ENCODE measurements at places on chromosomes 12 and 14. TPM values are rescaled to one million over a fixed set of nuclear protein-coding genes. Genes with fewer than 3 reads are reported as not detected.

DNA sequence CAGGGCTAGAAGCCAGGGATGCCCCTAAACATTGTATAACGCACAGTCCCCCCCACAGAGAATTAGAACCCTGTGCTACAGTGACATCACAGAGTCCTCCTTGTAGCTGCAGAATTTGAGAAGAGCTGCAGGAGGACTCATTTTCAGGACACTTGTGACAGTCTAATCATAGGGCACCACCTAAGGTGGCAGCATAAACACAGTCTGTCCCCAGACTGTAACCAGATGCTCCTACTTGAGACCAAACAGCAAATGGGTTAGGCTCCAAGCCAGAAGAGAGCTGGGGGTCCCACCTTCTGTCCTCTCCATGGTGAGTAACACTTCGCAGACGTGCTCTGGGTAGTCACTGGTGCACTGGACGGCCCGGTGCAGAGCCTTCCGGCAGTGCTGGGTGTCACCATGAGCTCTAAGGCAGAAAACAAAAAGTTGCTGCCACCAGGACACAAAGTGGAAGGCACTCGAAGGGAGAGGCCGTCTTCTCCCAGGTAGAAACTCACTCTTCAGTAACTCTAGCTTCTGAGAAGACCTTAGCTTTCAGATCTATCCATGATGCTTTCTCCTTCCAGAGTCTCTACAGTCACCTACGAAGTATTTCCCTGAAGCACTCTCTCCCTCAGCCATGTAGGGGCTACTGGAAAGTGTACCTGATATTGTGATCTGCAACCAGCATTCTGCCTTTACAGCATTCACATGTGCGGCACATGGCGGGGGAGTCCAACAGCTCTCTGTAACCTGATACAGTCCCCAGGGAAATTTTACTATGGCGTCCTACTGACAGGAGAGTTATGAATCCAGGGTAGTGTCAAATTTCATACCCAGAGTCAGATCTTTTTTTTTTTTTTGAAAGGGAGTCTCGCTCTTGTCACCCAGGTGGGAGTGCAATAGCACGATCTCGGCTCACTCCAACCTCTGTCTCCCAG, 17.1 kb downstream of the FICD start:
- no peak for DNase-seq

DNA sequence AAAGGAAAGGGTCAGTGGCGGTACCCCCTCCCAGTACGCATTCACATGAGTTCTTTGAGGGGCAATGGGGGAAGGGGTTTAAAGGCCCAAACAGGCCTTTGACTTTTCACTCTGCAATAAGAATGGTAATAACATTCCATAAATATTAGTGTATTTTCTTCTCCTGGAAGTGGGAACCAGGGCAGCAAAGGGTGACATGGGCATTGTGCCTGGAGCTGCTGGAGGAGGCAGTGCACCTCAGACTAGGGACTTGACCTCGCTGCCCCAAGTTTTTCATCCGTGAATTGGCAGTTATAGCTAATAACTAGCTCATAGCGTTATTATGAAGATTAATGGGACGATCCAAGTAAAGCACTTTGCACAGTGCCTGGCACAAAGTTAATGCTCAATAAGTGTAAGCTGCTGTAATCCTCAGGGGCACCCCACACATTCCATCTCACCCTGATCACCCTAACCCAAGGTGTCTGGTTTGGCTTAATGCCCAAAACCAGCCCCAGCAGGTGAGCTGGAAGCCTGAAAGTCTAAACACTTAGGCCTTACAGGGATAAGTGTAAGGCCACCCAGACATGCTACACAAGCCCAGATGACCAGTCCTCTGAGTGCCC, 2.8 kb upstream of the KCNH3 start:
- no peak for DNase-seq

- DNase-seq: no peak
Measured at GRCh38 chr14:61196792-61197191, 84.3 kb downstream of the TMEM30B start.

GRCh38 chr14:24789378-24789884, 155.4 kb upstream of the GZMB start:
- no peak for DNase-seq

GRCh38 chr14:89618811-89619551, 201.9 kb upstream of the FOXN3 start:
- DNase-seq: peak; percentile 78

DNA sequence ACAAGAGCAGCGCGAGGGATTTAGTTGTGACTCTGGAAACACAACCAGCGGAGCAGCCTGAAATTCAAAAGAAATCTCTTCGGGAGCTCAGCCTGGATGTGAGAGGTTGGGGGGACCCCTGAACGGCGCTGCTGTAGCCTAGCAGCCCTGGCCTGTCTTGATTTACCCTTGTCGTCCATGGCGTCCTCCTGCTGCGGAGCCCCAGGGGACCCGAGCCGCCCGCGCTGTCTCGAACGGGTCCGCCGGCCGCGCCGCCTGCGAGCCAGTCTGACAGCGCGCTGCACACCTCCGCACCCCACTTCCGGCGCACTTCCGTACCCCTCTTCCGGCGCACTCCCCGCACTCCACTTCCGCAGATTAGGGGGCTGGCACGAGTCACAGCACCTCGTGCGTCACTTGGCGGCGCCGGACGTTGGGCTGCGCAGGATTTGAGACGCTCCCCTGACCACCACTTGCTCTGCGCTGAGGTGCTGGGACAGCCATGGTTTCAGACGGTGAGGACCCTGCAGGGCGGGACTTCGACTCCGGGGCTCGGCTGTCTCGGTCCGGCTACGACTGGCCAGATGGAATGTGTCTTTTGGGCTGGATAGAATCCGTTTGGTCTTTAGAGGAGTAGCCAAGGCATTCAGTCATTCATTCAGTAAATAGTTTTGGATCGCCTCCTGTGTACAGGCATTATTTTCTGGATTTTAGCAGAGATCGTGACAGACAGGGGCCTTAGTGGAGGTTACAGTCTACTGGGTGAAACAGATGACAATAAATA, at the start of the genes EIF2B1 and GTF2H3:
TSS of gene EIF2B1 (minus strand) at position 308 of the 763 bp plus-strand sequence. CDS start at position 179, 129 bp downstream.
TSS of gene GTF2H3 (plus strand) at position 451 of the 763 bp plus-strand sequence. CDS start at position 482, 31 bp downstream.
- DNase-seq: peak; percentile 98

DLGAP5 gene
- total RNA-seq: 4.9 TPM

KRT74 gene
- not detected for total RNA-seq

DNA sequence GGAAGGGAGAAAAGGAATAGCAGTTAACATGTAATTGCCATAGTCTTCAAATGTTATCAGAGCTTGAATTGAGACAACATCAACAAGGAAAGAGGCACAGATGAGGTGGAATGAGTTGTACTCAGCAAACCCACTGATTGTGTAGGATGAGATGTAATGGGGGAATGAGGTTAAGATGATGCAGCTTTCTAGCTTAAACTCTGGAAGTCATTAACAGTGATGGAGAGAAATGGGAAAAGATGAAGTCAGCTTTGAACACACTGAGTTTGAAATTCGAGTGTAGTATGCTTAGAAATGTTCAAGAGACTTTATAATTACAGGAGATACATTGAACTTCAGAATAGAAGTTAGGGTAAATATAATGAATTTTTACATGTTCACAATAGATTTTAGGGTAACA, 106.9 kb downstream of the PRKD1 start:
- no peak for DNase-seq

DNA sequence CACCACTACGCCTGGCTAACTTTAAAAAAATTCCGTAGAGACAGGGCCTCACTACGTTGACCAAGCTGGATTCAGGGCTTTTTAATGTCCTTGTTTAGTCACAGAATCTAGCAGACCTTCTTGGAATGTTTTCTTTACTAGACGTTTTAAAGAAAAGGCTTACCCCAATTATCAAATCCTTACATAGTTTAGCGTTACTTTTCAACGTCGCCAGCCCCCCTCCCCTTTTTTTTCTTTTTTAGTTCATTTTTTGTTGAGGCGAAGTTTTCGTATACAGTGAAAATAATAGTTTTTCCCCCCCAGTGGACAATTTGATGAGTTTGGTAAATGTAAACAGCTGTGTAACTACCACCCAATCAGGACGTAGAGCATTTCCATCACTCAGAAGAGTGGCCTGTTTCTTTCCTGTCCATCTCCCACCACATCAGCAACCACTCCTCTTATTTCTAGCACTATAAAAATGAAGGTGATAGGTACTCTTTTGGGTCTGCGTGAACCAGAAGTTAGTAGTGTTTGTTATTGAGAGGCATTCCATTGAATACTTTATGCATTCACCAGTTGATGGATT, 753 bp upstream of the DLGAP5 start:
- DNase-seq: no peak

- no peak for DNase-seq
Measured at GRCh38 chr12:51339750-51340149, 6.7 kb downstream of the CELA1 start.

GRCh38 chr12:49672301-49673217, 34.6 kb downstream of the FMNL3 start:
- no peak for DNase-seq

GLIPR1L1 gene
- total RNA-seq: under 0.01 TPM

DNA sequence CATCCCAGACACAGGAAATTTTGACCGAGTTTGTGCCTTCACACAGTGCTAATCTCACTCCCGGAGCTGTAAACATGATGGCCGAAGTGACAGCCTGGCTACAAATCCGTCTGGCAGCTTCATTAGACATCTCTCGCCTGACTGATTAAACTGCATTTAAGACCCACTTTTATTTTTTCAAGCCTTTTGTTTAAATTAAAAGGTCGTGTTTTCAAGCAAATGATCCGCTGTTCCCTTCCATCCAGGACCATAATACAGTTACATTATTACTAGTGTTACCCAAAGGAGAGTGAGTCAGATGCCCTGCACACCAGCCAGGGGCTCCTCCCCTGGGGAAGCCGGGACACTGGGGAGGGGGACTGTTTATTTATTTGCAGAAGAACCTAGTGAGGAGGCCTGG, 200.2 kb downstream of the EXOC5 start:
- DNase-seq: no peak

RD3L gene
- not detected for total RNA-seq

DNA sequence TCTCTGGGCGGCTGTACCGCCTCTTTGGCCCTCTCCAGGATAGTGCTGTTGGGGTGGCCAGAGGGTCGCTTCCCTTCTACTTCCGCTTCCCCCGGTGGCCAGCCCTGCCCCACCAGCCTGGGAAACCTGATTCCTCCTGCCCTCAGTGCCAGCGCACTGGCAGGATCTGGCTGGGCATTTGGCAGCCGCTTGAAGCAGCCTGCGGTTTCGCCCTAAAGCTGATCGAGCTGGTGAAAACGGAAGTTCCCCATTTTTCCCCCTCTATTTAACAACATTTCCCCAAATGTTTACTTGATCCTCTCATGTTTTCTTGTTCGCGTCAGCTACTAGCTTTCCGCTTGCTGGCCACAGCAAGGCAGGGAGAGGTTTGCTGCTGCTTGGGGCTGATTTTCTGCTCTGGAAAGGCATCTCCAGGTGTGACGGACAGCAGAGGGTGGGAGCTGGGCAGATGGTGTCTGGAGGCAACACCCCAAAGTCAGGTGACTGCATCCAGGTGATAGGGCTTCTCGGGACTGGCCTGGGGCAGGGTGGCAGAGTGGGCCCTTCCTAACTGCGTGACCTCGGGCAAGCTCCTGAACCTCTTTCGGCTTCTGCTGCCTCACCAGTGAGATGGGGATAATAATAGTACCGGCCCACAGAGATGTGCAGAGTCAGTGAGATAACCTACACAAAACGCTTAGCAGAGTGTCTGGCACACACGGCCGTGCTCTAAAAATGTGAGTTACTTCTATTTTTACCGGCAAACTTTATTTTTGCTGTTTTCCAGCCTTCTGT, 53.1 kb downstream of the TSPAN9 start:
- no peak for DNase-seq

DNA sequence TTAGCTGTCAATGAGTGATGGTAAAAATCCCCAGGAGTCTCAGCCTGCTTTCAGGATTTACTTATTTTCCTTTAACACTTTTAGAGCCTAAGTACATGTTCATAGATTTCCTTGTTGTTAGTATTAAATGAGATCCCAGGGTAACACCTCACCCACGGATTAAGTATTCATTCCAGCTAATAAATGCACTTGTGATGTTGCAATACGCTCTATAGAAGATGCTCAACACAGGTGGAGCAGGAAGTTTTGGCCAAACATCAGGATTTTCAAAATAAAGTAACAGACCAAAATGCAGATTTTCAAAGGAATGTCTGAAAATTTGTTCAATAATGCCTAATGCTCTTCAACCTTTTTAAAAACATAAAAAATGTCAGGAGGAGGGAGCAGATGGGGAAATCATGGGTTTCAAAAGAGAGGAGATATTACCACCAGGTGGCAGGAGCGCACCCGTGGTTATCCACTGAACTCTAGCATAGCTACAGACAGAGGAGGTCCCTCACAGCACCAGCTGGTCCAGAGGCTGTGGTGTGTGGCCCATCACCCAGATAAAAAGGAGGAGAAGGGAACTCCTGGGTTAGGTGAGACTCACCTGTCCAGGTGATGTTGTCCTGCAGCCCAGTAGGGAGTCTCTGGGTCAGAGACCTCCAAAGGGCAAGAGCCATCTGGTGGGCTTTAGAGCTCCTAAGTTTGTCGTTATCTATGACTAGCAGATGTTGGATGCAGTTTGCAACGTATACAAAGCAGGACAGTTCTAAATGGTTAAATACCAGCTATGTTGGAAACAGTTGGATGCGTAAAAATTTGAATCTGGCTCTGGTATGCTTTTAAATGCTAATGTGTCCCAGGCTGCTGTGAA, 1158.4 kb upstream of the TMEM132C start:
- DNase-seq: peak; percentile 44

- no peak for DNase-seq
Measured at GRCh38 chr12:15701631-15702156, 87.5 kb downstream of the EPS8 start.

SYCP3 gene
- 0.82 TPM for total RNA-seq

TBX3 gene
- total RNA-seq: 1.6 TPM

OTX2 gene
- 0.41 TPM for total RNA-seq

TRPV4 gene
- total RNA-seq: not detected

GRCh38 chr14:60645126-60645741, 4.0 kb downstream of the SIX1 start:
- no peak for DNase-seq

- DNase-seq: no peak
Measured at GRCh38 chr12:57093415-57094207, 4.7 kb downstream of the NAB2 start.

DNA sequence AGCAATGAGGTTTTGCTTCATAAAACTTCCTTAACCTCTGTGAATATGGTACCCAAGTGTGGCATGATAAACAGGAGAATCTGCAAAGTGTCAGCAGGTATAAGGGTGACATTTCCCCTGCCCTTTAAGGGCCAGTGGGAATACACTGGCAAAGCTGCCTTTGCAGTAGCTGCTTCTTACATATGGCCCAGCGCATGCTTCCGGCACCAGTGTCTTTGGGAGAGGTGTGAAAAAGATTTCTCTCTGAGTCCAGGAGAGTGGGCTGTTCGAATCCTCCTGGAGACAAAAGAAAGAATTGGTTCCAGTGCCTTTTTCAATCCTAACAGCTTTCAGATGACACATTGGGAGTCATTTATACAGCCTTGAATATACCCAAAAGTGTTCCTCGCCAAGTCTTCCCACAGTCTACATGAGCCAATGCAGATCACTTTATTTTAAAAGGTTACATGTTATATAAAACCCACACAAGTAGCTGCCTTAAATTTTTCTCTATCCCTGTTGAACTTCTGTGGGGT, 437.7 kb downstream of the PRKD1 start:
- no peak for DNase-seq

GRCh38 chr14:100539003-100539660, 48.1 kb downstream of the BEGAIN start:
- DNase-seq: no peak

AQP6 gene
- not detected for total RNA-seq

Measured in frontal cortex (tissue), 4 donors.